Mesothelial cell of epicardium (in vitro differentiated cells): ENCODE measurements at places on chromosomes 11 and 22. TPM values are rescaled to one million over a fixed set of nuclear protein-coding genes. Genes with fewer than 3 reads are reported as not detected.

DNA sequence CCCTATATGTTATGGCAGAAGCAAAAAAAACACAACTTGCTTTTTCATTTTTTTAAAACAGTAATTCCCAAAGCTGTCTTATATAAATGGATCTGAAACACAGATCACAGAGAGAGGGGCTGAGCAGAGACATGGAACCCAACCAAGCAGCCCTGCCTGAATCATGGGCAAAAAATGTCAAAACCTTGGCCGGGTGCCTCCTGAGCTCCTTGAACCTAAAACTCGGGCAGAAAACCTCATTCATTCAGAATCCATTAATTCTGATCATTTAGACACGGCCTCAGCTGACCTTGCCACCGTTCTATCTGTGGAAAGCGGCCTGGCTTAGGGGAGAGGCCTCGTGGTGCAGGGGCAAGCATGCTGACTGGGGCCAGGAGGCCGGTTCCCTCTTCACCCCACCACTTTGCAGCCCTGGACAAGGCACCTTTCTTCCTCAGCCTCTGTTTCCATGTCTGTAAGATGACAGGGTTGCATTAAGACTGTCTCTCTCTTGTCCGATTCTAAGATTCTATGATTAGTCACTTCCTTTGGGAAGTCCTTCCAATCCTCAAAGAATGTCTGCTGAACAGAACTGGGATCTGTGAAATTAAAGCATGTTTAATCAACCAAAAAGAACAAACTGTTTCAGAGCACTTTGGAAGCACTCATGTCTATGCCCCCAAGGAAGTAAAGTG lies 26.0 kb downstream of the TENM4 start:
- DNase-seq = no peak

DNA sequence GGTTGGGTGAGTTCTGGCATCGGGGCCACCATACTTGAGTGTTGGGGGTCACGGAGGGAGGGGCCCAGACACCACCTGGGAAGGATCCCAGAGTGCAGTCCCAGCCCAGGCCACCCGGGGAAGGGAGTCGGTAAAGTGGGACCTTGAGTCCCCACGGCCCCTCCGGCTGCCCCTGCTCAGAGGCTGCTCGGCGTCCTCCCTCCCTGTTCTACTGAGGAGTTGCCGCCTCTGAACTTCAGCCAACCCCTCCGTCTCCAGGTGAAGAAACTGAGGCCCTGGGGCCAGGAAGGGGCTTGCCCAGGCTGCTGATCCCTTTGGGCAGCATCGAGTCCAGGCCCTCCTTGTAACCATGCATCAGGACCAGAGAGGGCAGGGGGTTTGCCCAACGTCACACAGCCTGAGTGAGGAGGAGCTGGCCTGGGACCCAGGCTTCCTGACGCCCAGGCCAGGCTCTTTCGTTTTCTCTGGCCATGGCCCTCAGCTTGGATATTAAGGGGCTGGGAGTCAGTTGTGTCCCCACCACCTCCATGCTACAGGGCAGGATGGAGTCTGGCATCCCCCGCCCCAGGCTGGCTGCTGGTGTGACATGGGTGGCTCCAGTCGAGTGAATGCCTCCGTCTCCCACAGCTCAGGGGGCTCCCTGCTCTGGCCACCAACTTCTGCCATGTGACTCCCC lies 1.3 kb downstream of the PARVG start:
- no peak for DNase-seq

- DNase-seq = no peak
These were observed 788 bp downstream of the LIN7C start for GRCh38 chr11:27505781-27506180.

- no peak for DNase-seq
These were observed 86.0 kb downstream of the CASP12 start for GRCh38 chr11:104812103-104812788.

GRCh38 chr11:106344394-106344793 lies 266.9 kb downstream of the AASDHPPT start:
- DNase-seq = no peak

GRCh38 chr11:72410956-72411355 lies 23.4 kb downstream of the CLPB start:
- no peak for DNase-seq

DNA sequence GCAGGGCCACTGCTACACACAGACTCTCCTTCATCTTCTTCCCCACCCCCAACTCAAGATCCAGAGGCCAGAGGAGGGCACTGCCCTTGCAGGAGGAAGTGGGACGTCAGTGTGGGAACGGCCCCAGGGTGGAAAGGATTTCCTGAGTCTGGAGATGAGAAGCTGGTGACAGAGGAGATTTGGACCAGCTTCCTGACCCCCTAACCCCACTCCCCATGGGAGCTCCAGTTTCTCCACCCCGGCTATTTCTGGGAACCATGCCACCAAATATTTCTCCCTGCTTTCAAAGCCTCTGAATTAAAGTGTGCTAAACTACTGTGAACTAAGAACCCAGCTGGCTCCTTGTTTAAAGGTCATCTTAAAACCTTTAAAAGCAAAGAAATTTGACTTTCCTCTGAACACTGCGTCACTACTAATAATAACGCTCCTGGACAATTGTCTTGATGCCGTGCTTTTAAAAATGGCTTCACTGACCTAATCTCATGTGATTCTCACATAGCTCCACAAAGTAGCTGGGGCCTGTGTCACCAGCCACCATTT lies 46.6 kb downstream of the CWC15 start:
- no peak for DNase-seq

The OR51B2 gene
- 0.41 to 0.56 TPM in 2 of 3 replicates, not detected in the other for total RNA-seq

The ME3 gene
- 8.4 to 11.8 TPM (median 9.9 TPM) in 3 replicates for total RNA-seq

The NXPE4 gene
- not detected in 3 replicates for total RNA-seq

The GRM5 gene
- 0.35 to 0.42 TPM (median 0.41 TPM) in 3 replicates for total RNA-seq

The PHOX2A gene
- not detected in 3 replicates for total RNA-seq
